Thyroid gland (tissue), 4 donors: ENCODE measurements at places on chromosomes 16 and 17. TPM values are rescaled to one million over a fixed set of nuclear protein-coding genes. Genes with fewer than 3 reads are reported as not detected.

- no peak overlapping the region for H3K4me3 ChIP-seq
- no peaks in the 10 kb centered on the region for H3K4me1 ChIP-seq
- peaks cover 15% of the 10 kb centered on the region for H3K36me3 ChIP-seq
- DNase-seq = no peak
- H3K27ac ChIP-seq = no peak overlapping the region
- H3K27me3 ChIP-seq = no peaks in the 10 kb centered on the region
Measured at GRCh38 chr17:59067756-59068155, 38.9 kb downstream of the TRIM37 start.

AHSP gene
- not detected for total RNA-seq

DBNDD1 gene
- total RNA-seq = 7.4 TPM

GRAPL gene
- 1.3 TPM for total RNA-seq

- no peak overlapping the region for H3K4me3 ChIP-seq
- no peak for DNase-seq
- H3K36me3 ChIP-seq = no peaks in the 10 kb centered on the region
- H3K4me1 ChIP-seq = peaks cover 14% of the 10 kb centered on the region
- H3K27ac ChIP-seq = no peak overlapping the region
- no peaks in the 10 kb centered on the region for H3K27me3 ChIP-seq
Measured at GRCh38 chr17:10769840-10770239, 34.1 kb downstream of the TMEM238L start.

- H3K27ac ChIP-seq = no peak overlapping the region
- peak; percentile 81 for DNase-seq
- H3K27me3 ChIP-seq = no peaks in the 10 kb centered on the region
- no peak overlapping the region for H3K4me3 ChIP-seq
- peaks cover 9% of the 10 kb centered on the region for H3K4me1 ChIP-seq
Measured at GRCh38 chr17:8837563-8838075, 29.9 kb downstream of the PIK3R6 start.
